ENCODE measurements at places on chromosomes 7 and 10.

DNA sequence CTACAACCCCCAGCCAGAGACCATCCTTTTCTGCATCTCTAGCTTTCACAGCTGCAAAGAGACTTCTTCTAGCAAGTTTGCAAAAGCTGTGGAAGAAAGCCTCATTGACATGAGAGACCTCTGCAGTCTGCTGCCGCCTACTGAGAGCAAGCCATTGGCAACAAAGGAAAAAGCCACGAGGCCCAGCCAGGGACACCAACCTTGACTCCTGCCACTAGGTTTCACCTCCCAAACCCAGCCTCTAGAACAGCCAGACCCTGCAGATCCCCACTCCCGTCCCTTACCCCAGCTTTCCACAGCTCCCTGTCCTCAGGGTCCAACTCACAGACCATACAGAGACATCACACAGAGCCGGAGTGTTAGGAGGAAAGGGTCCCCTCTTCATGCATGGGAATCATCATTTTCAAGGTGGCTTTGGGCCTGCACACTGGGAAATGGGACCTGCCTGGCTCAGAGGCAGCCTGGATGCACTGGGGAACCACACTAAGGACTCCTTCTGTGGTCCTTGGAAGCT is 14.6 kb upstream of the C10orf53 start:
- no peak for DNase-seq

- DNase-seq, result no peak
These were observed 104.4 kb upstream of the FAM3C start for GRCh38 chr7:121500360-121501058.

DNA sequence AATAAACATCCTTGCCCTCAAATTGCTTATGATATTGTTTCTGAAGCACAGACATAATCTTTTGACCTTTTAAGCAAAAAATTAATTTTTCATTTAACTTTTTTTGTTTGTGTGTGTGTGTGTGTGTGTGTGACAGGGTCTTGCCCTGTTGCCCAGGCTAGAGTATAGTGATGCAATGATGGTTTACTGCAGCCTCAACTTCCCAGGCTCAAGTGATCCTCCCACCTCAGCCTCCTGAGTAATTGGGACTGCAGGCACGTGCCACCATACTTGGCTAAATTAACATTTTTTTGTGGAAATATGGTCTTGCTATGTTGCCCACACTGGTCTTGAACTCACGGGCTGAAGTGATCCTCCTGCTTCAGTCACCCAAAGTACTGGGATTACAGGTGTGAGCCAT is 68.9 kb downstream of the BMPR1A start:
- DNase-seq, result no peak

GRCh38 chr10:47024399-47025252 is 113.4 kb downstream of the PTPN20 start:
- DNase-seq, result peak; percentile 47

DNA sequence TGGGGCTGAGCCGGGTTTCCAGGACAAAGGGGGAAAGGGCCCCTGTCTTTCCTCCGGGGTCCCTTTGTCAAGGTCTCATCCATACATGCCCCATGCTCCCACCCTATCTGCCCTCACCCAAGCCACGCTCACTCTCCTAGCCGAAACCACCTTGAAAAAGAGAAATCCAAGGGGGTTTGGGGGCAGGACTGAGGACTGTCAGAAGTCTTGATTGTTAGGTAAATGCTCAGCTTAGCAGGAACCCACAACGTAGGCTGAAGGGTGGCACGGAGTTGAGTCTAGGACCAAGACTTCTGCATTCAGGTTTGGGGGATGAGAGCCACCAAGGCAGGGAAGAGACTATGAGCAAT is 719 bp upstream of the PGAM2 start:
- DNase-seq, result no peak

DNA sequence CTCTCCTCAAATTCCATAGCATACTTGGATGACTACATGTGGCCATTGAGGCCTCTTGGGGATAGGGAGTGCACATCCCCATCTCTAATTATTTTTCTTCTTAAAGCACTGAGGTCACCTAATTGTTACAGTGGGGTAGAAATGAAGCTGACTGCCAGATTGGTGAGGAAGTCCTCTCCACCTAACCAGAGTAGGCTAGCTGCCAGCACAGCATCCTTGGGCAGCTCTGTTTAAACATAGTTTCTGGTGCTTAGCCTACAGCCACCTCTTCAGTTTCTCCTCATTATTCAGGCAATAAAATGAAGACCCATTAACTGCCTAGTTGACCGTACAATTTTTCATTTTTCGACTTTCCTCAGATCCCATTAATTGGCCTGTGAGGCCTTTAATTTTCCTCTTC is 104.6 kb downstream of the MLLT10 start:
- DNase-seq, result no peak

DNA sequence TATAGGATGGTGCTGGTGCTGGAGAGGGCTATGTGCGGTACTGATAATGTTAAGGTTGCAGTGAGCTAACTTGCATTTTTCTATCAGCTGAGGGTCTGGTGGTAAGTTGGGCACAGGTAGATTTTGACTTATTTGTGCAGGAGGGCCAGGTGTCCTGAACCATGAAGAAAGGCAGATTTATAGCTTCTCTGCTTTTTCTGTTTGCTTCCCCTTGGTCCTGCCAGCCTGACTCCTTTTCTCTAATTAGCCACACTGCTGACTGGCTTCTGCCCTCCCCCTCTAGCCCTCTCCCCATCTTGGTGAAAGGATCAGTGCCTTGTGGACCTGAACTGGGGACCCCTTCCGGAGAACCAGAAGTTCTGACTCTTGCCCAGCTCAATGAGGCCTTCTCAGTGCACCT is 40.8 kb upstream of the STEAP4 start:
- DNase-seq, result no peak

- no peak for DNase-seq
These were observed 13.8 kb upstream of the INPP5A start for GRCh38 chr10:132523561-132524442.

GRCh38 chr7:2242541-2243429 is 759 bp downstream of the NUDT1 start:
- DNase-seq, result no peak

- no peak for DNase-seq
These were observed 27.7 kb downstream of the ZNF775 start for GRCh38 chr7:150406567-150407421.

GRCh38 chr10:80924063-80924952 is 386.6 kb downstream of the SH2D4B start:
- DNase-seq, result no peak

GRCh38 chr10:94963901-94964300 is 25.4 kb downstream of the CYP2C9 start:
- no peak for DNase-seq

DNA sequence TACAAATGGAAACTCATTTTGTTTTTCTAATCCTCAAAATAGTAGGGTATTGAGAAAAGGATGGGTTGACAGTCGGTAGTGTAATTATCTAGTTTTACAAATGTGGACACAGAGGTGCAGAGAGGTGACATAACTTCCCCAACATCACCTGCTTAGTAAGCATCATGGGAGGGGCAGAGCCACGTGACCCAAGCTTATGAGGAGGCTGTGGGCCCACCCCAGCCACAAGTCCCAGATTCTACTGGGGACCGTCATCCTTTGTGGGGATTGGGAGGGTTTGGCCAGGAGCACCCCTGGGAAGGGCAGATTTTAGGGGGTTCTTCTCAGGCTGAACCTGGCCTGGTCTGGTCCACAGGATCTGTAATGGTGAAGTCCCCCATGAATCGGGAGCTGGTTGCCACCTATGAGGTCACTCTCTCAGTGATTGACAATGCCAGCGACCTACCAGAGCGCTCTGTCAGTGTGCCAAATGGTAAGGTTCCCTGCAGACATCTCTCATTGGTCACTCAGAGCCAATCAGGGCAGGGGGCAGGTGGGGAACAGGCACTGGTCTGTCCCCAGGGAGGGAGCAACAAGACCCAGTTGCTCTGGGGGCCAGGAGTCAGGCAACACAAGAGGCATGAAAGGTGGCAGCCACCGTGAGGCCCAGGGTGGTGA is 23.6 kb upstream of the VSIR start:
- DNase-seq, result no peak

DNA sequence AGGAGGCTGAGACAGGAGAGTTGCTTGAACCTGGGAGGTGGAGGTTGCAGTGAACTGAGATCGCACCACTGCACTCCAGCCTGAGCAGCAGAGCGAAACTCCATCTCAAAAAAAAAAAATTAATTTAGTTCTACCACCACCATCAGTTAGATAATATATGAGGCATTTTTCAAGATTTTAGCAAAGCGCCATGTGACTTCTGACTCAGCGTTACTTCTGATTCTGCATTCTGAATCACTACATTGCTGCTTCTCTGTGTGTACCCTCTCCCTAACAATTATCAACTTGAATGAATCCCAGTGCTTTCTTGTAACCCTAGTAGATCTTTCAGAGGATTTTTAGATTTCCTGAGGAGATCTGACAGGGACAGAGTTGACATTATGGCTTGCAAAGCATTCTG is 176.8 kb upstream of the SORCS1 start:
- DNase-seq, result no peak

GRCh38 chr7:139382439-139382838 is 22.7 kb downstream of the LUC7L2 start:
- no peak for DNase-seq

DNA sequence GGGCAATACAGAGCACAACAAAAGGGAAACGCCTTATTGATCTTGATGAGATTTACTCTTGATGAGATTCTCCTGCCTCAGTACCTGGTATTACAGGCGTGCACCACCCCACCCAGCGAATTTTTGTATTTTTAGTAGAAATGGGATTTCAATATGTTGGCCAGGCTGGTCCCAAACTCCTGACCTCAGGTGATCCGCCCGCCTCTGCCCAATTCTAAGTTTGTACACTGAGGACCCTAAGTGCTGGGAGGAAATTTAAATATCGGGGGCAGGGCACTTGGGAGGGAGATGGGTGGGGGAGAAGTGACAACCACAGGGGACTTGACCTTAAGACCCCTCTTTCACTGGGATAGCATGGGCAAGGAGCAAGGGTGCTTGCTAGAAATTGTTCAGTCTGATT is 14.1 kb downstream of the HNRNPF start:
- no peak for DNase-seq

- DNase-seq, result no peak
These were observed 10.4 kb downstream of the RNF133 start for GRCh38 chr7:122688400-122688998.

DNA sequence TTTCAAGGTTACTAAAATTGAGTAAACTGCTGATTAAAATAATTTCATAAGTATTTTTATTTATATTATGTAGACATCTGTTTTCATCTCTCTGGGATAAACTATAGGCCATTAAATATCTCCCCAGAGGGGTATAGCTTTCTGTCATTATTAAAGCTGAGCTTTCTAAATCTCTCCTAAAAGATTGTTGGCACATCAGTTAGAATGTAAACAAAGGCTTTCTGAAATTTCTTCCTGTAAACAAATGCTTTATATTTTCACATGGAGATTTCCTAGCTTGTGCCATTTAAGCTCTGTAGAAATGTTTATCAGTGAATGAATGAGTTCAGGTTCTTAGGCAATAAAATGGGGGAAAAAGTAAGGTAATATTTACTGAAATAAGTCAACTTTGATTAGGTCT is 35.7 kb downstream of the PPP1R9A start:
- DNase-seq, result no peak

DNA sequence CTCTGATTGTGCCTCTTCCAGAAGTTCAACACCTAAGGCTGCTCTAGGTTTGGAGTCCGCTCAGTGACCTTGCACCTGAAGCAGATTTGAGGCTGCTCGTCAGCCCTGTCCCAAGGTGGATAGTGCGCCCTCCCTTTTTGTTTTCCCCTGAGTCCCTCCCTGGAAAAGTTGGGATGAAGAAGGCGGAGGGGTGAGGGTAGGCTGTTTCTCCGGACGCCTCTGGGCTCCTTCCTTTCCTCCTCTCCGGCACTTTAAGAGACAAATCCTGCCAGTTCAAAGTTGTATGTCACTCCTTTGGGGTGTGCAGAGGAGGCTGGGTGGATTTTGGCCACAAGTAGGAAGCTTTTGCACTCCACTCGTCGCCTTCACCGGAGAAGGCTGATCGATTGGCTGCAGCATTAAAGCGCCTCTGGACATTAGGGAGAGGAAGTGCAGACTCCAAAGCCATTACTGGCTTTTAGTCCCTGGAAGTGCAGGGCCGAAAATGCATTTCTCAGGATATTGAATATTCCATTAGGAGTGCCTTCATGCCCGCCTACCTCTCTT is 81.9 kb upstream of the PRKG1 start:
- no peak for DNase-seq

- no peak for DNase-seq
These were observed 65.8 kb downstream of the TMEM209 start for GRCh38 chr7:130139193-130139960.

GRCh38 chr7:95802270-95802669 is 29.9 kb downstream of the DYNC1I1 start:
- DNase-seq, result no peak

GRCh38 chr10:112899391-112900065 is 50.5 kb upstream of the TCF7L2 start:
- no peak for DNase-seq

- no peak for DNase-seq
These were observed 6.3 kb downstream of the UNC5B start for GRCh38 chr10:71218651-71219050.

GRCh38 chr10:130345728-130346127 is 209.5 kb downstream of the GLRX3 start:
- no peak for DNase-seq

DNA sequence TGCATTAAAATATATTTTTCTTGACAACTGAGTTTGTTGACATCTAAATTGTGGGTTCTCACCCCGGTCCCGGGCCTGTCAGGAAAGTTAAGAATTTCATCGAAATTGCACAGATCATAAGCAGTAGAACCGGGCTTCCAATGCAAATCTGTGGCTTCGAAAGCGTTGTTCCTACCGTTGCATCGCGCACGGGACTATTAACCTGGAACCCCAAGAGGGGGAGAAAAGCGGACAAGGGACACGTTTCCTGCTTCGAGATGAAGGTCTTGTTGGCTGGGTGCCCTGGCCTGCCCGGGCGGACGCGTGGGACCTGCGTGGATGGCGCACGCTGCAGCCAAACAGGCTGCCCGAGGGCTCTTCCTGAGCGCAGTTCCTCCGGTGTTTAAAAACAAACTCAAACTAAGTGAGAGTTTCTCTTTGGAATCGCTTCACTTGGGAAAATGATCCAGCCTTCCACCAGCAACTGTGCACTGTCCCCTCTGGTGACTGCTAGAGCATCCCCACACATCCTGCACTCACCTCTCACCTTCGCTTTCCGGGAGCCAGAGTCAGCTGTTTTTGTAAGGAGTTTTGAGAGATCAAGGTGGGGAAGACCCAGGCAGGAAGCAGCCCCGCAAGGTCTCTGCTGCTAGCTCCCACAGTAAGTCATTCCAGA is 5.1 kb upstream of the TBX20 start:
- no peak for DNase-seq

GRCh38 chr7:90155206-90155605 is 937 bp downstream of the STEAP1 start:
- DNase-seq, result no peak

GRCh38 chr10:33706746-33707145 is 372.3 kb upstream of the NRP1 start:
- DNase-seq, result no peak

DNA sequence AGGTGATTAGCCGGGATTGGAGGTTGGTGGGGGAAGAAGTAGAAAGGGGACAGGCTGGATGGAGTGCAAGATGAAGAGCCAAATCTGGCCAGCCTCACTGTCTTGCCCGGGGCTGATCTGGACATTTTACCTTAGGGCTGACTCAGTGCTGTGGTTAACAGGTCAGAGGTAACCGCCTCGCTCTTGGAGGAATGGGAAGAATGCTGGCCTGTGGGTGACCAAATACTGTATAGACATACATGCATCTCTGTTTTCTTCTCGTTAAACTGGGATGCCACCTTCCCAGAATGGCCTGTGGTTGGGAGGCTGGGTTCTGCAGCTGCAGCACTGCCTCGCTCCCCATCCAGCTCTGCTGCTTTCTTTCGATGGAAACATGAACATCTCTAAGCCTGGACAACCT is 120.0 kb downstream of the SEC23IP start:
- DNase-seq, result no peak

Data from activated CD8-positive, alpha-beta memory T cell treated with anti-CD3 and anti-CD28 coated beads for 1 hour (primary cell).